ENCODE measurements at places on chromosomes 1 and 21.

DNA sequence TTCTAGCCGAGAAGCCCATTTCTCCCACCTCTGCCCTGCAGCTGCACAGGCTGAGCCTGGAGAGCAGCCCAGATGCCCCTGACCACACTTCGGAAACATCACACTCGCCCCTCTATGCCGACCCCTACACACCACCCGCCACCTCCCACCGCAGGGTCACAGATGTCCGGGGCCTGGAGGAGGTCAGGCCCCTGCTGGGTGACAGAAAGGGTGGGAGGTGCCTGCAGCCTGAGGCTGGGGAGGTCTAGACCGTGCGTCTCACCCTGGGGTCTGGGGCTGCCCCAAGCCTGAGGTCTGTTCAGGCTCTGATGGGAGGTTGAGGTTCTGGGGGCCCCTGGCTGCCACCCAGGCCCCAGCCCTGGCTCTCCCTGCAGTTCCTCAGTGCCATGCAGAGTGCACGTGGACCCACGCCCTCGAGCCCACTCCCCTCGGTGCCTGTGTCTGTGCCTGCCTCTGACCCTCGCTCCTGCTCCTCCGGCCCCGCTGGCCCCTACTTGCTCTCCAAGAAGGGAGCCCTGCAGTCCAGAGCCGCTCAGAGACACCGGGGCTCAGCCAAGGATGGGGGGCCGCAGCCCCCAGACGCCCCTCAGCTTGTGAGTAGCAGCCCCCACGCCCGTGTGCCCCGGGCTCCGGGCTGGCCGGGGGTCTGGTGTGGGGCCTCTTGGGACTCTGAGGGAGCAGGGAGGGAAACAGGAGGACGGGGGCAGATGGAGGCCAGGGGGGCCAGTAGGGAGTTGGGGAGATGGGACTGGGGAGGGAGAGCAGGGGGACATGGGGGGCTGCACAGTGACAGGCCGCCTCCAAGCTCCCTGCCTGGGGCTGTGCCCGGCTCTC is 7.4 kb downstream of the PLEKHN1 start:
- DNase-seq = no peak

GRCh38 chr1:172647987-172648386 is 10.9 kb upstream of the FASLG start:
- no peak for DNase-seq

GRCh38 chr21:36730291-36731281 is 31.7 kb downstream of the SIM2 start:
- no peak for DNase-seq

GRCh38 chr1:187744665-187745064 is 915.9 kb downstream of the PLA2G4A start:
- no peak for DNase-seq
